Stimulated activated naive CD8-positive, alpha-beta T cell treated with anti-CD3 and anti-CD28 coated beads, Interleukin-15, amount 100 ng/mL, for 72 hours (primary cell): ENCODE measurements at places on chromosomes 5 and 9.

DNA sequence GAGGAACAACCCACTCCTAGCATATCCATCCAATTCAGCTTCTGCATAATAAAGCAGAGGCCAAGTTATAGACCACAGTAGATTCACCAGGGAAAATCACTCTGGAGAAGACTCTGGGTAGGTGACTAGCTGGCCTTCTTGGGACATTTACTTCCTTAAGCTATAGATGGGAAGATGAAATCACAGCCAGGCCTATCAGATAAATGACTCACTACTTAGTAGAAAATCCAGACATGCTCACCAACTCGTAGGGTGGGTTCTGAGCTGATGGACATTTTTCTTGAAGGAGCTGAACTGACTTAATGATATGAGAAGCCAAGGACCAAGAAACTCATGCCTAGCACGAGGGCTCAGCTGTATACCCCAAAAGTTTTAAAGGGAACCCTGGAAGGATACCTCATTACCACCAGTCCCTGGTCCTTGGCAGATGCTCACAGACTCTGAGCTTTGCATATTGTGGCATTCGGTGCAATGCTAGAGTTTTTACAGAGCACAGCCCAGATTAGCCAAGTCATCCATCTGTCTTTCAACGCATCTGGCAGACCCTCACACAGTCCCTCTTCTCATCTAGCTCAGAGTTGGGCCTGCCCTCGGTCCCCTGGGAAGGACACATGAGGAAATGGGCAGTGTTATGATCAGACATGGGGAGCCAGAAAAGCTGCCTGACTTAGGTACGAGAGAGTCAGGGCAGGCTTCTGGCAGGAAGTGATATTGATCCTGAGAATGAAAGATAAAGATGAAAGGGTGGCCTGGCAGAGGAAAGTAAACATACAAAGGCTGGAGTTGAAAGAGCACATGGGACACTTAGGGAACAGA is 15.0 kb downstream of the ACSL6 start:
- no peak for DNase-seq

DNA sequence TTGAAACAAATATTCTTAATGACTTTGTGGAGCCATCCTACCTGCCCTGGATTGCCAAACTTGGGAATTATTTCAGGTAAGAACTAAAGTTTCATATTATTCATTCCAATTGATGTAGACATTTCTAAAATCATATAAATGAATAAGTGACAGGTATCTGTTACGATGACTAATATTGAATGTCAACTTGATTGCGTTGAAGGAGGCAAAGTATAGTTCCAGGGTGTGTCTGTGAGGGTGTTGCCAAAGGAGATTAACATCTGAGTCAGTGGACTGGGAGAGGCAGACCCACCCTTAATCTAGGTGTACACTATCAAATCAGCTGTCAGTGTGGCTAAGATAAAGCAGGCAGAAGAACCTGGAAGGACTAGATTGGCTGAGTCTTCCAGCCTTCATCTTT is 1688.4 kb upstream of the CDH9 start:
- DNase-seq = no peak

GRCh38 chr9:128175102-128175563 is 15.1 kb downstream of the BBLN start:
- no peak for DNase-seq

DNA sequence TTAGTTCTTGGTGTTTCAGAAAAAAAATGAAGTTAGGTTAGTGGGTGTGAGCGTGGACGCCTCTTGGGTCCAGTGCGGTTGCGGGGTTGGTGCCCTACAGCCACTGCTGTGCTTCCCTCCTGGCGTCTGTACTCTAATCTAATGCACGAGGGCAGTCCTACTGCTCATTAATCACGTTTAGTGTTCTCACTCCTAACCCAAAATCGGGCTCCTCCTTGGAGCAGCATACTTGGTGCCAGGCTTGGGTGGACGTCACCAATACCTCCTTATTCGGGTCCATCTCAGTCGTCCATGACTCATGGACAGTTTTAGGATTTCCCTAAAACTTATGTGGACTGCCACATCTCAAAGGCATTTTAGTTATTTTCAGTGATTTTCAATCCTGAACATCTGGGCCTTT is 41.6 kb downstream of the TRIO start:
- no peak for DNase-seq

DNA sequence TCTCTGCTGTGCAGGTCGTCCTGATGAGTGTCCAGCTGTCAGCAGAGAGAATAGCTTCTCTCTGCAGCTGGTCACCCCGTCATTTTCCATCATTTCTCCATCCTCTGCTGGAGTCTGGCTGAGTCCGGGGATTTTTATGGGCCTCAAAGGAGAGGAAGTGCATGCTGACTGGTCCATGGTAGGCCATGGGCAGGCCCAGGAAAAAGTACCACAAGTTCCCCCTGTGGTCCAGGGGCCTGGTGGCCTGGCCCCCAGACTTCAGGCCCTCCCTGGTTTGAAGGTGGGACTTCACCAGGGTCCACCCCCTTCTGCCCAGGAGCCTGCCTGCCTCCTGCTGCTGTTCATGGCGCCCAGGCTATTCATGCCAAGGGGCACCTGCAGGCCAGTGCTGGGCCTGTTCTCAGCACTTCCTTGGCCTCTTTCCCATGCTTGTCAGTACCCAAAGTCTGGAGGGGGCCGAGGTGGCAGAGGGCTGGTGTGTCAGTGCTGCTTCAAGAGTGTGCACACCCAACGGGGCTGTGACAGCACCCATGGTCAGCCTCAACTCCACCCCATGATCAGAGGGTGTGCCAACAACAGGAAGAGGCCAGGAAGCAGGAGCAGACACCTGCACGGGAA is 7.3 kb upstream of the MTMR12 start:
- DNase-seq = no peak

GRCh38 chr9:96852676-96853075 is 1.6 kb downstream of the ZNF782 start:
- no peak for DNase-seq

DNA sequence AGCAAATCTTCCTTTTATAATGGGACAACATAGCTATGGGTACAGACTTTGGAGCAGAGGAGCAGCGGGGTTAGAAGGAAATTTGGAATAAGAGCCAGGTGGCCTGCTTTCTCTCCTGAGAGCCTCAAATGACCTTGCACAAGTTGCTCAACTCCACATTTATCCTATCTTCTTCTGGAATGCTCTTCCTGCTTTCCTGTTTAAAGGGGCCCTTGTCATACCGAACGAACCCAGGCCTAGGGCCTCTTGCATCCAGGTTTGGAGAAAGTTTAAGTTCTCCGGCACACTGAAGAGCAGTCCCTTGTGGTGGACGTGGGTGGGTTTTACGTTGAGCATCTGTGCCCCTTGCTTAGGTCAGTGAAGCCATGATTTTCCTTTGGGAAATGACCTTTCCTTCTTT is 197.9 kb upstream of the NR3C1 start:
- DNase-seq = no peak
